ENCODE measurements at places on chromosomes 6 and 20.

DNA sequence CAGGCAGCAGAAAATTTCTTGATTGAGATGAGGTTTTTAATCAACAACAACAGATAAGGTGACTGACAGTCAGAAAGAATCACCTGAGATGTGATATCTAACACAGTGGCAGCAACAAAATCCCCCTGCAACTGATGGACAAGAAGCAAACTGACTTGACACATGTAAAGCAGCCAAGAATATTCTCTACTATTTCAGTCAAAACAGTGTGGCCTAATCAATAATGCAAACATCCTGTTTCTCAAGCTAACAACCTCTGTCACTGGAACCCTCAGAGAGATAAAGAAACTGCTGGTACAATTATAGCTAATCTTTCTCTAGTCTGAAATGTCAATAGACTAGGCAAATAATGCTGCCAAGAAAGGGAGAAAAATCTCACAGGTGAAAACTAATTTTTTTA, 4.6 kb upstream of the CGA start:
- DNase-seq: no peak

DNA sequence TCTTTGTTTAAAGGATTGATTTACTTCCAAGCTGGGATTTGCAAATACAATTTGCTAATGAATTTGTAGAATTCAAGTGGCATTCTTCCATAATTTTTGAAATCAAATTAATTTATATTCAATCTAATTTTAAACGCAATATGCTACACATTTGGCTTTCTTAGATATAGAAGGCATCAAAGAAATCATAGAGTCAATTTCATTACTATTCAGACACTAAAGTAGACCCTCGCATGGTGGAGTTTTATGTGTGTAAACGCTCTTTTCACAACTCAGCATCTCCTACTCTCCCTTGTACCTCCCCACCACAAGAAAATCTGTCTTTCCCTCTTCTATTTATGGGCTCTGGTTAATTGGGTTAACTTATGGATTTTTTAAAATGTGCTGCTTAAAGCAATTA, 144.3 kb downstream of the DOK5 start:
- DNase-seq: no peak

GRCh38 chr6:4270776-4271175, 135.4 kb upstream of the ECI2 start:
- DNase-seq: no peak

GRCh38 chr6:52588087-52588709, 11.3 kb upstream of the TRAM2 start:
- DNase-seq: no peak

DNA sequence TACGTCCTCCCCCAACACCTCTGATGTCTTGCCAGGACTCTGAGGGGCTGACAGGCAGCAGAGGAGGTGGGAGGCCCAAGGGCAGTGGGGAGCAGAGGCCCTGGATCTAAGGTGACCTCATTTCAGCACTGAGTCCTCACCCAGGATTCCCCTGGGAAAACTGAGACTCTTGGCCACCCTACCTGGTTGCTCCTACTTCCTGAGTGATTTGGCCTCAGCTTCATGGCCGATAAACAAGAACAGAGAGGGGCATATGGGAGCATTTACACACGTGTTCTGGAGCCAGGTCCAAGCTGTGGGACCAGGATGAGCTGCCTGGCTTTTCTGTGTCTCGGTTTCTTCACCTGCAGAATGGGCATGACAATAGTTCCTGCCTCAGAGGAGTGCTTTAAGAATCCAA, 133.8 kb downstream of the ANKRD60 start:
- no peak for DNase-seq

DNA sequence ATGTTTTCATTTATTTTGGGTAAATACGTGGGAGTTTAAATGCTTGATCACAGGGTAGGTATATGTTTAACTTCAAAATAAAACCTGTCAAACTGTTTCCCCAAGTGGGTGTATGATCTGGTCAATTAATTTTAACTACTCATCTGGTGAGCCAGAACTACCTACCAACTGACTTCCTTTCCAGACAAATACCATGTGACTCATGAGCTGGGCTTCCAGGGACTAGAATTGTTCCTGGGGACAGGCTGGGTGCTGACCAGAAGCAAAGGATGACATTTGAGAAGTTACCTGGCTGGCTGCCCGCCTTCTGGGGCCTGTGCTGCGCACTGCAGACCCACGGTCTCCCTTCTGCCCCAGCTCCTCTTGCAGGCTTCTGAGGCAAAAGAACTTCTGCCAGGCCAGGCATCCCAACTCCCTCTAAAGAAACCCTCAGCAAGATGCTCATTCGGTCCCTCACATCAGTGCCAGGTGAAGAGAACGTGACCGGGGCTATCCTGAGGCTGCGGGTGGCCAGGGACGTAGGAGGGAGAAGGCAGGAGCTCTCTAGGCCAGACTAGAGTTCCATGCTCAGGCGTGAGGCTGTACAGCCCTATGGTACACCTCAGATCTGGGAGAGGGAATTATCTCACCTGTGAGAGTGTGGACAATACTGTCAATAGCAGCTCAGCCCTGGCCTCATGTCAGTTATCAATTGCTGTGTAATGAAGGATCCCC, 103.6 kb downstream of the JPH2 start:
- DNase-seq: no peak

DNA sequence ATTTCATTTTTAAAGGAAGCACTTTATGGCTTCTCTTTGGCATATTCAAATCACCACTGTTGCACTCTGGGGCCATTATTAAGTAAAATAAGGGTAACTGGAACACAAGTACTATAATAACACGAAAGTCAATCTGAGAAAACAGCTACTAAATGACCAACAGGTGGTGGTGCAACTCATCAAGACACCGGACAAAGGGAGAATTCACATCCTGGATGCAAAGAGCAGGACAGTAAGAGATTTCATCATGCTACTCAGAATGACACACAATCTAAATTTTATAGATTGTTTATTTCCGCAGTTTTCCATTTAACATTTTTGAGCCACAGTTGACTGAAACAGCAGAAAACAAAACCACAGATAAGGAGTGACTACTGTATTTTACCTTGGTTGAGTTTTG, 27.6 kb upstream of the LY86 start:
- no peak for DNase-seq

DNA sequence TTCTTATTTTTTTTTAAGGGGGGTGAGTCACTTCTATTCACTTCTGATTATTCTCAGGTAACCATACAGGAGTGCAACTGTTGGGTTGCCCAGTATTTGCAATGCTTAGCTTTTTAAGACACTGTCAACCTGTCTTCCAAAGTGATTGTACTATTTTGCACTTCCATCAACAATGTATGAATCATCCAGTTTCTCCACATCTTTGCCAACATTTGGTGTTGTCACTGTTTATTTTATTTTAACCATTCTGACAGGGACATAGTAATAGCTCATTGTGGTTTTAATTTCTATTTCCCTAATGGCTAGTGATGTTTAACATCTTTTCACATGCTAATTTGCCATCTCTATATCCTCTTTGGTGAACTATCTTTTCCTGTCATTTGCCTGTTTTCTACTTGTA, 1.4 kb upstream of the SLC13A3 start:
- DNase-seq: no peak
